Muscle of leg (tissue), 16 donors: ENCODE measurements at places on chromosomes 1 and 21. TPM values are rescaled to one million over a fixed set of nuclear protein-coding genes. Genes with fewer than 3 reads are reported as not detected.

- peak; percentile 52 for DNase-seq
Observed at GRCh38 chr1:107141491-107142126, 770 bp downstream of the NTNG1 start.

GRCh38 chr1:4010814-4011605 is 110.9 kb upstream of the C1orf174 start:
- no peak for DNase-seq

GRCh38 chr1:40664791-40665190 is 691 bp downstream of the RIMS3 start:
- DNase-seq = no peak

DNA sequence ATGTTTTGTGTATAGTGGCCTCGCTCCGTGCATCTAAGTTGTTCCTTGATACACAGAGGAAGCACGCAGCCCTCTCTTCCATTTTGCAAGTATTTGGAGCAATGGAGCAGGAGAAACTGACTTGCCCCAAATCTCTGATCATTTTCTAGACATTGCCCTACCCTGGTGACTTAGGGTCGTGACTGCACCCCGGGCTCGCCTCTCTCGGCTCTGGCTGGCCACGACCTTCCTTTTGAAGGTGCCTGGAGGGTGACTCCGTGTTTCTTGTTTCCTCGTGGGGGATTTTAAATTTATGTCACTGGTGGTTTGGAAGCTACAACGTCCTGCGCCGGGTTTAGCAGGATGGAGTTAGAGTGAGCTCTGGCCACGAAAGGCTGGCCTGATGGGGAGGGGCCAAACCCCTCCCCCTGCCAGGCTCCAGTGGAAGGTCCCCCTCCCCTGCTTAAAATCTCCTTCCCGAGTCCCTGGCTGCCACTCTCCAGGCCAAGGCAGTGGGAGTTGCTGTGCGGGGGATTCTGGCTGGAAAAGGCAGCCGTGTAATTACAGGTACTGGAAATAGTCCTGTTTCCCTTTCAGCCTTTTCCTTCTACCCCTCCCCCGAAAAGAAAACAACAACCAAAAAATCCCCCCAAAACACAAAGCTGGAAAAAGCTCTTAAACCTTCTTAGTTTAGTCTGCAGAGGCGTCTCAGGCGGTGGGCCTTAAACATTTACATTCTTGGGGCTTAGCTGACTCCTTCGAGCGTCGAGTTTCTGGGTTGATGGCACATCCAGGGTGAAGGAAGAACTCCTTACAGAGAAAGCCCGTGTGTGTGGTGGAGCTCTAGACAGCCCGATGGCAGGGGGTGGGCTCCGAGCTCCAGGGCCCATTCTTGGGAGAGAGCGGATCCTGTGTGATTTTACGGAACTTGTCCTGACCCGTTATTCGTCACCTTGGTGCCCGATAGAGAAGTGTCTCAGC is 28.1 kb downstream of the SPSB1 start:
- DNase-seq = no peak

DNA sequence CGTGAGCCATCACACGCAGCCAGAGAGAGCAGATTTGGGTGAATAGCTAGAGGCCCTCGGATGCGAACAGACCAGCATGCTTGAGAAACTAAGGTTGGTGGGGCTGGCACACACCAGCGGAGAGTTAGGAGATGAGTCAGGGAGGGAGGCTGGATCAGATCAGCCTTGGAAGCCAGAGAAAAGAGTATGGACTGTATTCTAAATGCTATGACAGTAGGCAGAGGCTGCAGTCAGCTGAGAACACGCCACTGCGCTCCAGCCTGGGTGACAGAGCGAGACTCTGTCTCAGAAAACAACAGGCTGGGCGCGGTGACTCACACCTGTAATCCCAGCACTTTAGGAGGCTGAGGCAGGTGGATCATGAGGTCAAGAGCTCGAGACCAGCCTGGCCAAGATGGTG is 4.0 kb upstream of the PLEKHM2 start:
- DNase-seq = no peak

DNA sequence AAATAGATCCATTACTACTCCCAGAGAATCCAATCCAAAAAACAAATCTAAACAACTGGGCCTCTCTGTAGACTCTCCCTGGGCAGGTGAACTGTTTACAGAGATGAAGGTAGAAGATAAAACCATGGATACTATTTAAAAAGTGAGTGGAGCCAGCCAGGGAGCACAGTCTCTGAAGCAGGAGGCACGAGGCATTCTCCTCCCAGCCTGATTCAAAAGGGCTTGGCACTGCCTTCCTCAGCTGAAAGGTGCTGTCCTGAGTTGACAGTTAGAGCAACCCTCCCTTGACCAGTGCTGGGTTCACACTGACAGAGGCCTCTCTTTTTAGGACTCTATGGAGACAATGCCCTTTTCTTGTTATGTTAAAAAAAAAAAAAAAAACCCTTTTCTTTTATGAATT is 36.8 kb downstream of the HENMT1 start:
- DNase-seq = no peak

DNA sequence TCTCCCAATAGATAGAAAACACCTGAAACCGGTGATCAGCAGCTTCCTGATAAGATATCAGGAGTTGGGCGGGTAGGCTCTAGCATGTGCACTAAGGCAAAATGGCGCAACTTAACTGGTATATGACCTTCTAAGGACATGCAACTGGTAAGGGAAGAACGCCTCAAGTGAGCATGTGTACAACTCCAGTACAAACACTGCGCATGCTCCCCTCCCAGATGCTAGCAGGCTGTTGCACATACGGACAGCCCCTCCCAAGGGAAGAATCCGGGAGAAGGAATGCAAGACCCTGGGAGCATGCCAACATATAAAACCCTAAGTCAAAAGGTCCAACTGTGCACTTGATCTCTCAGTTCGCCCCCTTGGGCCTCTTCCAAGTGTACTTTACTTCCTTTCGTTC is 110.8 kb downstream of the TSEN15 start:
- DNase-seq = peak; percentile 44

DNA sequence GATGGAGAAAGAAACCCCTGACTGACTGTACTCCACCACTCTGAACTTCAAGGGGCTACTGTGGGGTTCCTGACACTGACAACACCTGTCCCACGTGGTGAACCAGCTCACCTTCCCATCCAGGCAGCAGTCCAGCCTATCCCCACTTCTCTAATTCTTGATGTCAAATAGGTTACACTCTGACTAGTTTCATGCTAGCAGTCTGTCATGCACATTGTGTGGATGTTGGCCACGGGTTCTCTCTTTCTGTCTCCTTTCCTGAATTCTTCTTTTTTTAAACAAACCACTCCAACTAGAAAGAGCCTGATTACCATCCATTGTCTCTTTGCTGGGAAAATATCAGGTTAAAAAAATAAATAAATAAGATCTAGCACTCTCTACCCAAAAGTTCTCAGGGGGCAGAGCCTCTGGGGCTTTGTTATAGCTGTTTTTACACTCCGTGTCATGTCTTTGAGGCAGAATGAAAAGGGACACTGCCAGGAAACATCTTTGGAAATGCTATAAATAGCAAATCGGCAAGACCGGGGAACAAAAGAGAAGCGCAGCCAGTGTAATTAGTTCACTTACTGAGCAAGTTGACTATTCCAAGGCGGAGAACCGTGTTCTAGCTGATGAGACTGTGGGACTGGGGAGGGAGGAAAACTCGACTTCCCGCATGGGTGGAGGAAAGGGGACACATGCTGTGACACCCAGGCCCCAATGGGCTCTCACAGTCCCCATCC is 356.1 kb downstream of the OMA1 start:
- peak; percentile 3 for DNase-seq

GRCh38 chr1:8384088-8384487 is 66.2 kb downstream of the SLC45A1 start:
- no peak for DNase-seq

GRCh38 chr1:80214888-80215540 is 1208.5 kb upstream of the ADGRL4 start:
- DNase-seq = no peak

DNA sequence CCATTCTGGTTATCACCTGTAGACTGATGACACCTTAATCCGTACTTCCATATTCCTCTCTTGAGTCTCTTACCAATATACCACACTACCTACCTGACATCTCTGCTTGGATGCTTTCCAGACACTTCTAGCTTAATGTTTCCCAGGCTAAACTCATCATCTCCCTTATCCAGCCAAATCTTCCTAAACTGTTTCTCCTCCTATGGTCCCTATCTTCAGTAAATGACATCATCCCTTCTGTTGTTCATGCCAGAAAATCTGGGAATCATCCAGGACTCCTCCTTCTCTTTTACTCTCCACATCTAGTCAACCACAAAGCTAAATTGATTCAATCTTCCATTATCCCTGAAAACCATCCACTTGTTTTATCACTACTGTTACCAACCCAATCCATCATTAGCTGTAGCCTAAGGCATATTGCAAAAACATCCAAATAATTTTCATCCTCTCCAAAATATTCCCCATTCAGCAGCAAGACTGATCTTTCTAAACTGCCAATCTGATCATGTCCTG is 464.1 kb upstream of the BEND5 start:
- no peak for DNase-seq

DNA sequence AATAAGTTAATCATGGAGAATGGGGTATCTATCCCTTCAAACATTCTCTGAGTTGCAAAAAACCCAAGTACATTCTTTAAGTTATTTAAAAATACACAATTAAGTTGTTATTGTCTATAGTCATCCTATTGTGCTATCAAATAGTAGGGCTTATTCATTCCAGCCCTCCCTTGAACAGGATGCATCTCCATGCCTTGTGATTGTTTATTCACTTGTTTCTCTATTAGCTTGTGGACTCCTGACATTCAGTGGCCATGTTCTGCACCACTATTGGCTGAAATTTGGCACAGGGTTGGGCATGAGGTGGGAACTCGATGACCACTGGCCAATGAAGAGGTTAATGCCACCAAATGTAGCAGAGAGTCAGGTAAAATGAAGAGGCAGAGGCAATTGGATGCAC is 272.8 kb downstream of the TNR start:
- no peak for DNase-seq

DNA sequence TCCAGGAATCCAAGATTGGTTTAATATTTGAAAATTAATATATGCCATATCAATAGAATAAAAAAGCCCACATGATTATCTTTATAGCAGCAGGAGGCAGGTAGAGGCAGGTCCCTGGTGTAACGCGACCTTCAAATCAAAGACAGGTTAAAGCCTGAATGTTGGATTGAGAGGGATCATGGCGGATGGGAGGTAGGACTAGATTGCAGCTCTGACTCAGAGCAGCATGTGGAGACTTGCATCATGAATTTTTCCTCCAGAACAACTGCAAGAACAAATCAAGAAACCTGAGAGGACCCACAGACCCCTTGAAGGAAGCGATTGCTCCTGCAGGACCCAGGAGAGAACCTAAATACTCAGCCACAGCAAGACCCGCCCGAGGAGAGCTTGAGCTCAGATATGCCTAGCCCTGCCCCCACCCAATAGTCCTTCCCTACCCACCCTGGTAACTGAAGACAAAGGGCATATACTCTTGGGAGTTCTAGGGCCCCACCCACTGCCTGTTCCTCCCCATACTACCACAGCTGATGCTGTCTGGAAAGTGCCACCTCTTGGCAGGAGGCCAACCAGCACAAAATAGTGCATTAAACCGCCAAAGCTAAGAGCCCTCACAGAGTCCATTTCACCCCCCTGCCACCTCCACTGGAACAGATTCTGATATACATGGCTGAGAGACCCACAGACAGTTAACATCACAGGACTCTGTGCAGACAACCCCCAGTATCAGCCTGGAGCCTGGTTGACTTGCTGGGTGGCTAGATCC is 19.5 kb downstream of the S100B start:
- DNase-seq = no peak

DNA sequence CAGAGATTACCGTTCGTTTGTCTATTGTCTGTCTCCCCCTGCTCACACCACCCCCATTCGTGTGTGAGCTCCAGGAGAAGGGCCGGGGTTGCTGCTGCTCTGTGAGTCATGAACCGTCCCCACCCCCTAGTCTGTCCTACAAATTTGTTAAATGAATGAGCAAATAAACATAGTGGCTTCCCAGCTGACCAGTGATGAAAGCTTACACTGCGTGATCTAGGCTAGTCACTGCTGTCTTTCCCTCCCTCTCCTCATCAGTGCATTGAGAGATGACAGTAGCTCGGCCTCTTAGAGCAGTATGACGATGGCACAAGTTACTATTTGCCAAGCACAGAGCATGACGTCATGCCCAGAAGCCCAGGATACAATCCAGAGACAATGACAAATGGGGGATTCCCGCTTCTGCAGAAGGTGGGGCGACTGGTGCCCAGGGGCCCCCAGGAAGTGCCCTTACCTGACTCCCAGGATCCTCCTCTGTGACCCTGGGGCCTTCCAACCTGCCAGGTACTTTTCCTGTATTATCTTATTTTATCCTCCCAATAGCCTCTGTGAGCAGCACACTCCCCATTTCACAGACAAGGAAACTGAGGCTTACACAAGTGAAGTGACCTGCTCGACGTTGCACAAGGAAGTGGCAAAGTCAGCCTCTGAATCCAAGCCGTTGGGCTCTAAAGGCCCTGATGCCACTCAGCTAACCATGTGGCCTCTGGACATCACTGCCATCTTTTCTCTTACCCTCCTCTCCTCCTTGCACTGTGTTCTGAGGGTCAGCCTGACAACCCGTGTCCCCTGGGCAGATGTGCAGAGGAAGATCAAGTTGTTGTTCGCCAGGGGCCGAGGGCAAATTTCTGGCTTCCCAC is 8.6 kb upstream of the EPHA2 start:
- no peak for DNase-seq

- DNase-seq = no peak
Observed at GRCh38 chr1:221643404-221644144, 98.3 kb downstream of the DUSP10 start.

GRCh38 chr1:118481126-118481525 is 296.1 kb upstream of the SPAG17 start:
- DNase-seq = peak; percentile 33

- peak; percentile 81 for DNase-seq
Observed at GRCh38 chr21:42056996-42057689, 14.0 kb upstream of the UMODL1 start.

GRCh38 chr1:201827321-201828216 is 1.4 kb upstream of the IPO9 start:
- DNase-seq = no peak

DNA sequence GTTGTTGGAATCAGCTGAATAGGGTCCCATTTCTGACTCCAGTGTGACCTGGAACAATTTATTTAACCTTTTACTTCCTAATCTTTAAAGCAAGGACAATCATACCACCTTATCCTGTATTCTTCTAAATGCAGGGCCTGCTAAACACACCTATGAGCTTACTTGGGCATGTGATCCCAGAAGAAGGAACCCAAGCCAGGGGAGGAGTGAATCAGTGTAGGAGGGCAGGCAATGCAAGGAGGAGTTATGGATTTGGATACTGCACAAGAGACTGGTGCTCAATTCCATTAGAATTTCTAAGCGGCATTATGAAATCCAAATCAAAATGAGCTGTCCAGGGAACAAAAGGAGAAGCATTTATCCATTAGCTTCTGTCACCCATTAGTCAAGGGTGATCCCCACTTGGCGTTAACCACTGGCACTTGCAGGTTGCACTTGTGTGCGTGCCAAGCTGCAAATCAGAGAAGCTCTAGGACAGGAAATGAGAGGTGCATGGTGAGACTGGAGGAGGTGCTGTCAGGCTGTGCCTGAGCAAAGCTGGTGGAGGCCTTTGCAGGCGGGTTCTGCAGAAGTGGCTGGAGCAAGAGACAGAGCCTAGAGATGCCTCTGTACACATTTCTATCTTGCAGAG is 297.2 kb upstream of the PLXNA2 start:
- DNase-seq = no peak

- DNase-seq = no peak
Observed at GRCh38 chr1:97640677-97641076, 280.2 kb downstream of the DPYD start.

VPS72 gene
- 45.0 TPM for total RNA-seq

FNDC10 gene
- 0.62 TPM for total RNA-seq

C1orf87 gene
- total RNA-seq = 0.71 TPM

TNFAIP8L2 gene
- 3.0 TPM for total RNA-seq

ELF3 gene
- 0.35 TPM for total RNA-seq

TFAP2E gene
- total RNA-seq = 0.40 TPM

SPATA1 gene
- 1.8 TPM for total RNA-seq

TMEM82 gene
- total RNA-seq = not detected

ERG gene
- 14.2 TPM for total RNA-seq
